ENCODE measurements at places on chromosomes 5 and 9. TPM values are rescaled to one million over a fixed set of nuclear protein-coding genes. Genes with fewer than 3 reads are reported as not detected.

TOMM5 gene
- total RNA-seq, result 84.8 TPM

PNPLA7 gene
- total RNA-seq, result 2.0 TPM

FOXD4L5 gene
- 0.12 TPM for total RNA-seq

PROB1 gene
- 1.2 TPM for total RNA-seq

TTC39B gene
- 11.3 TPM for total RNA-seq

DNM1 gene
- 19.6 TPM for total RNA-seq

SOHLH1 gene
- total RNA-seq, result not detected

IFNW1 gene
- total RNA-seq, result not detected

BARHL1 gene
- total RNA-seq, result not detected

VAV2 gene
- 8.4 TPM for total RNA-seq

AMBP gene
- total RNA-seq, result not detected

SLC45A2 gene
- total RNA-seq, result not detected

FAM221B gene
- total RNA-seq, result not detected

ADAMTS19 gene
- 1.1 TPM for total RNA-seq

DAB2 gene
- 43.9 TPM for total RNA-seq

Measured in gastroesophageal sphincter (tissue), 4 donors.